Stimulated activated CD4-positive, alpha-beta T cell treated with anti-CD3 and anti-CD28 coated beads, Interleukin-1b, Interleukin-23, amount 100 ng/mL, for 48 hours (primary cell): ENCODE measurements at places on chromosomes 5 and 9.
A peak's percentile ranks its signal among the peaks of the same experiment; 100 is the strongest.

DNA sequence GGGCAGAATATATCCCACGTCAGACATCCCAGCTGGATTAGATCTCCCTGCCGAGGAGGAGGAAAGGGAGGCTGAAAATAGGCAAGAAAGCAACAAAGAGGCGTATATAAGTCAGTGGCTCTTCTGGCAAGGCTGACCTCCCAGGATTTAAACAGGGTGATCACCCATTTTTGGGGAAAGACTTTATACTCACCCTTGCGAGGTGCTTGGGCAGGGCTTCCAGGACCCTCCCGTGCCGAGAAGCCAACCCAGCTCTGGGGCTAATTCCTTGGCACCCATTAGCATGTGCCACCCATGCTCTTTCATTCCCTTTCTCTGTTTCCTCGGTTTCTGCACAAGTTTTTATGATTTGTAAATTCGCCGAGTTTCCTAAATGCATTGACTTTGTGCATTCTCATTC, 230.2 kb upstream of the IRX2 start:
- no peak for DNase-seq

GRCh38 chr5:6206501-6206900, 171.8 kb downstream of the MED10 start:
- DNase-seq: no peak

DNA sequence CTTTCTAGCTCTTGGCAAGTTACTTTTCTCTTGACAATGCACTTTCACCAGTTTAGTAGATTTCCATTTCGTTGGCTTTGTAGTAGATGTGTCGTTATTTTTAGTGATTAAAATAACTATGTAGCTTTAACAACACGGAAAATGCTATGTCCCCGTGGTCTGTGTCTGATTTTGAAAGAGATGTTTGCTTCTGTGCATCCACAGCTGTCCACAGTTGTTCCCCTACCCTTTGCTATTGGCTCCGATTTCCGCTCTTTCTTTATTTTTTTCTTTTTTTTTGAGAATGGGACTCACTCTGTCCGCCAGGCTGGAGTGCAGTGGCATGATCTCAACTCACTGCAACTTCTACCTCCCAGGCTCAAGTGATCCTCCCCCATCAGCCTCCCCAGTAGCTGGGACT, 533.9 kb downstream of the IRX1 start:
- DNase-seq: no peak

DNA sequence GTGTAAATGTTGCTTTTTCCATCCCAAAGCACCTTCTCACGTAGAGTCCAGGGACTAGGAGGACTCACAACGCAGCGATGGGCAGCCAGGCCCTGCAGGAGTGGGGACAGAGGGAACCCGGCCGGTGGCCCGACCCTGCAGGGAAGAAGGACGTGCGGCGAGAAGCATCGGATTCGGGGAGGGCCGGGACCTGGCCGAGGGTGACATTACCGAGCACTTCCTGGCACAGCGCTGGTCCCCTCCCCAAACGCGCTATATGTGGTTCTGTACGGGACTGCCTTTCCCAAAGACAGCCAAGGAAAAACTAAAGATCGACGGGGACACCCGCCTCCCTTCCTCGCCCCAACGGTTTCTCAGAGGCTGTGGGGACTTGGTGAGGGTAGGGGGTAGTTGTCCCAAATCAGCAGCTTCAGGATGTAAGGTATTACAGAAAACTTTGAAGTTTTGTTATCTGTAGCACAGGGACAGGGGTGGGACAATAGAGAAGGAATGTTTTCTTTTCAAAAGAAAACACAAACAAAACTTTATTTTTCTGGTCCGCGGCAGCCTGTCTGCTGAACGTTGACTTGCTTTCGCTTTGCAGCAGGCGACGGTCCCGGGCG, 887 bp upstream of the MAP3K1 start:
- DNase-seq: no peak

- no peak for DNase-seq
Observed at GRCh38 chr5:153470736-153471135, 19.7 kb upstream of the GRIA1 start.

DNA sequence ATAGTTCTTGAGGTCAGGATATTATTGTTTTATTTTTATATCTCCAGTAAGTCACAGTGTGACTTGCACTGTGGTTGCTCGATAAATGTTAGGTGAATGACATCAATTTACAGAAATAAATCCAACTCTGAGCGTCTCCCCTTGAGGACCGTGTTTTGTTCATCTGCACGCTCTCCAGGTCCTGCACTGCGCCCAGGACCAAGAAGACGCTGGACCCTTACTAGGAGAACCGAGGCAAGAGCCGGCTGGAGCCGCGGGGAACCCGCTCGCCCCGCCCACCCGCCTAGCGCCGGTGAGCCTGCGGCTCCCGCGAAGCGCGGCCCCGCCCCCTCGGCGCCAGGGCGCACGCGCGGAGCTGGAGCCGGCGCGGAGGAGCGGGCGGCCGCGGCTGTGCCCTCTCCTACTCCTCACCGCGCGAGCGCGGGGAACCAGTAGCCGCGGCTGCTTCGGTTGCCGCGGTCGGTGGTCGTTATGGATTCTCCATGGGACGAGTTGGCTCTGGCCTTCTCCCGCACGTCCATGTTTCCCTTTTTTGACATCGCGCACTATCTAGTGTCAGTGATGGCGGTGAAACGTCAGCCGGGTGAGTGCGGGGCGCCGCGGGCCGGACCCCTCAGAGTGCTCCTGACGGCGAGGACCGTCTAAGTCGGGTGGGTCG, at the start of gene TMEM38B:
TSS of gene TMEM38B (plus strand) at position 352 of the 658 bp plus-strand sequence. CDS start at position 472, 120 bp downstream.
- peak; percentile 70 for DNase-seq

GRCh38 chr9:20649381-20649780, 27.1 kb upstream of the MLLT3 start:
- DNase-seq: no peak

DNA sequence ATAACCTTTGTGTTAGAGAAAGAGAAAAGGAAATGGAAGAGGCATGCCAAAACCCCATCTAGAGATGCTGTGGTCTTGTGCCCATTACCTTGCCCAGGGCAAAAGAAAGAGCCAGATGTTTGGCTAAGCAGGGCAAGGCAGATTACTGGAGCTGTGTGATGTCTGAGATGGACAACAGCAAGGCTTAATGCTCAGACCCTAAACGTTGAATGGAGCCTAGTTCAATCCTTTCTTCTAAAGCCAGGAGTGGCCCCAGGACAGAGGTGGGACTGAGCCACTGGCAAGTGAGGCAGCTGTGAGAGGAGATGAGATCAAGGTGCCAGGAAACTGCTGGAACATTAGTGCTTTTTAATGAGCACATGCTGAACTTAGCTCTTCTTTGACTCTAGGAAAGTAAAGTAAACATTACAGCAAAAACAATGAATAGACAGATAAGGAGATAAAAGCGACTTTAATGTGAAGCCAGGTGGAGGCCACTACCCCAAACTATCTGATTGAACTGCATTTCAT, 143.0 kb upstream of the EGFLAM start:
- DNase-seq: no peak

DNA sequence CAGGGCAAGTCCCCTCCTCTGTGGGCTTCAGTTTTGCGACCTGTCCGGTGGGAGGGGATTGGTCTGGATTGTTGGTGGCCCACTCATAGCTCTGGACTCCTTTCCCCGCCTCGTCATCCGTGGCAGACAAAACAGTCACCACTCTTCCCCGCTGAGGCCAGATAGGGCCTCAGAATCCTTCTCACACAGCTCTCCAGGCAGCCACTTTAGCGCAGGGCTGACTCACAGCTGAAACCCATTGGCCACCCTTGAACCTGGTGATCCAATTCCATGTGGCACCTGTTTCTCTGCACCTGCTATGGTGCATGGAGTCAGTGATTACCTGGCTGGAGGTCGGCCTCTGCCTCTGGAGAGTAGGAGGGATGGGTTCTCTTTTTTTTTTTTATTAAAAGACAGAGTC, 15.8 kb upstream of the CACFD1 start:
- DNase-seq: no peak

- peak; percentile 51 for DNase-seq
Observed at GRCh38 chr9:134099123-134099761, 31.4 kb upstream of the BRD3 start.

- DNase-seq: no peak
Observed at GRCh38 chr5:31329715-31330114, 136.2 kb downstream of the CDH6 start.

DNA sequence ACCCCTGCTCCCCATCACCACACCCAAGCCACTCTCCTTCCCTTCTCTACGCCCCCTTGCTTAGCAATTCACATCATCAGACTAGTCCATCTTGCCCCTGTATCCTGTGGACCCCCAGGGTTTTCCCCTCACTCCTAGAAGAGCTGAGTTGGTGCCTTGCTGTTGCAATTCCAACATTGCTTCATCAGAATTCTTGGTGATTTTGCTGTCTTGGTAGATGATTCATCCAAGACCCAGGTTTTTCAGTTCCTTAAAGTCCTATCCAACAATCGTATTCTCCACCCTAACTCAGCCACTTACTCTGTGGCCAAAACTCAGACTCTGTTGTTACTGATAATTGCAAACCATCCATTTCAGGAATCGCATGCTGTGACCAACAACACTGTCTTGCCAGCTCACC, 21.4 kb upstream of the CCNJL start:
- no peak for DNase-seq

DNA sequence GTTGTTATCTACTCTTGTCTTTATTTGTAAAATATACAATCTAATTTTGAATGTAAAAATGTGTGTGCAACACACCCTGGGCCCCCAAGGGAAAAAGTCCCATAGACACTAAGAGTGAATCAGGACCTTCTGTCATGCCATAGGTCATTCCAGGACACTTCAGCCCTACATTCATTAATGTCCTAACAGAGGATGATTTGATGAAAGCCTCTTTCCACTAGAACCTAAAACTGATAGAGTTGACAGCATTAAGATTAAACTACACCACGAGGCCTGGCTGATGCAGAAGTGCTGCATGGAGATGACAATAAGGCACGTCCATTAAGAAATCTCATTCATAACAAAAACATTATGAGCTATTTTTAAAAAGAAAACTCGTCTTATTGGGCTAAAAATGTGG, 46.2 kb downstream of the FRMD3 start:
- DNase-seq: no peak

DNA sequence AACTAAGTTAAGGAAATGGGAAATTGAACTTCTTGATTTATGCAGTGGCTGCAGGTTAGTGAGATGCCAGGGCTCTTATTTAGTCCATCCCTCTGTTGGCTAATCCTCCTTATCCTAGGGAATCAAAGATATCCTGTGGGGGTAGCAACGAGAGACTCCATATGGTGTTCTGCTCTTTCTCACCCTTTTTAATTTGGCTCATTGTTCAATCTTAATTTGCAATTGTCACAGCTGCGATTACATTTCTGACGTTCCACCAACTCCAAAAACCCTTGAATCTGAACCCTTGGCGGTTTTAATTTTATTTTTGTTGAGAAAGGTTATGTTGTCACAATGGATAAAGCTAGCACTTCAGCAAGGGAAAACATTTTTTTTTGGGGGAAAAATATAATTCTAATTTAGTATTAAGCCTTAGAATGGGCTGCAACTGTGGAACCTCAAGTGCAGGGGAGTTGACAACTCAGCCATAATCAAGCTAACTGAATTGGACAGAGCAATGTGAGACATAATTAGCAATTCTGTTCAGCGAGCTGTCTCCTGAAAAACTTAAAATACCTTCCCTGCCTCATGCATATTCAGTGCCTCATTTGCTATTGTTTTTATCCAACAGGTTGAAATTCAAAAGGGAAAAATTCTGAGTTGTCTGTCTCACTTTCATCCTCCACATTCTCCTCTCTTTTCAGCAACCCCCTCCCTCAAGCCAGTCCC, 91.3 kb downstream of the MAT2B start:
- no peak for DNase-seq

- no peak for DNase-seq
Observed at GRCh38 chr5:113202287-113202686, 225.7 kb downstream of the DCP2 start.

DNA sequence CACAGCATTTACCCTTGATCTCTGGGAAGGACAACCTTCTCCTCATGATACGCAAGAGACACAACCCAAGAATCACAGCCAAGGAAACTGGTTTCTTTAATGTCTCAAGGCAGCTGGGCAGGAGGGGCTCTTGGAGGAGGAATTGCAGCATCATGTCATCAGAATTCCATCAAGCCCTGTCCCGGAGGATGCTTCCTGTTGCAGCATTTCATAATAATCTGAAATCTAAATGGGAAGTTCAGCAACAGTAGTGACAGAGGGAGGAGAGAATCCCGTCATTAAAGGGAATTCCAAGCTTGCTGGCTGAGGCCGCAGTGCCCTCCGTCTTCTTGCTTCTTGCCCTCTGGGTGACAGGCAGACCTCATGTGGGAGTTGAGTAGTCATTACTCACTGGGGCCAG, 192.7 kb downstream of the TENT4A start:
- DNase-seq: no peak
